ENCODE measurements at places on chromosomes 7 and 10. TPM values are rescaled to one million over a fixed set of nuclear protein-coding genes. Genes with fewer than 3 reads are reported as not detected.

The PON3 gene
- total RNA-seq = under 0.01 TPM

The GSTO2 gene
- 1.7 TPM for total RNA-seq

The ZPBP gene
- not detected for total RNA-seq

The WNT2 gene
- 0.63 TPM for total RNA-seq

The GPR26 gene
- total RNA-seq = not detected

The IQUB gene
- 0.69 TPM for total RNA-seq

The TMEM248 gene
- 39.9 TPM for total RNA-seq

The DLX5 gene
- not detected for total RNA-seq

The CYP3A7 gene
- 1.1 TPM for total RNA-seq

The CDH23 gene
- total RNA-seq = 0.17 TPM

The TMEM196 gene
- total RNA-seq = not detected

The ZNF425 gene
- 6.3 TPM for total RNA-seq

The DYDC2 gene
- under 0.01 TPM for total RNA-seq

The NKX6-2 gene
- total RNA-seq = not detected

The NUTM2E gene
- not detected for total RNA-seq

The SLC29A4 gene
- total RNA-seq = 6.1 TPM

The ANKRD2 gene
- 0.16 TPM for total RNA-seq

The TRIM56 gene
- 36.1 TPM for total RNA-seq

The TEX47 gene
- not detected for total RNA-seq

The DOCK4 gene
- 10.4 TPM for total RNA-seq

The GIMAP5 gene
- not detected for total RNA-seq

The TET1 gene
- total RNA-seq = 3.0 TPM

The RASA4B gene
- 3.2 TPM for total RNA-seq

The OTUD1 gene
- 2.7 TPM for total RNA-seq

The OR2A12 gene
- total RNA-seq = not detected

The NSMCE4A gene
- total RNA-seq = 11.7 TPM

The ACTL6B gene
- not detected for total RNA-seq

The ACTR3C gene
- 2.0 TPM for total RNA-seq

The SFRP4 gene
- 0.32 TPM for total RNA-seq

The GOLGA7B gene
- not detected for total RNA-seq

The CALML5 gene
- total RNA-seq = not detected

The HABP2 gene
- total RNA-seq = not detected

The NRP1 gene
- total RNA-seq = 306 TPM

The FAM131B gene
- total RNA-seq = 8.2 TPM

The IRF5 gene
- total RNA-seq = not detected

The GTF2I gene
- total RNA-seq = 46.9 TPM

The DIP2C gene
- total RNA-seq = 12.3 TPM

The MEOX2 gene
- 0.16 TPM for total RNA-seq
